ENCODE measurements at places on chromosomes 5 and 9. TPM values are rescaled to one million over a fixed set of nuclear protein-coding genes. Genes with fewer than 3 reads are reported as not detected.

FKTN gene
- total RNA-seq = 12.7 TPM

AGXT2 gene
- total RNA-seq = not detected

SOX30 gene
- total RNA-seq = not detected

RORB gene
- not detected for total RNA-seq

FAM153A gene
- total RNA-seq = not detected

LHX3 gene
- not detected for total RNA-seq

ANKRD20A1 gene
- 0.77 TPM for total RNA-seq

SLC4A9 gene
- 0.18 TPM for total RNA-seq

HBEGF gene
- 13.4 TPM for total RNA-seq

- DNase-seq = no peak
These were observed 124.7 kb downstream of the TMC1 start for GRCh38 chr9:72646061-72646460.

GRCh38 chr9:26261503-26262330 is 583.5 kb upstream of the TUSC1 start:
- no peak for DNase-seq

- DNase-seq = no peak
These were observed 137.1 kb downstream of the CAAP1 start for GRCh38 chr9:26755476-26755875.

GRCh38 chr9:79334711-79335110 is 237.1 kb upstream of the TLE4 start:
- no peak for DNase-seq

GRCh38 chr9:90446200-90446948 is 196.2 kb downstream of the DIRAS2 start:
- DNase-seq = no peak

DNA sequence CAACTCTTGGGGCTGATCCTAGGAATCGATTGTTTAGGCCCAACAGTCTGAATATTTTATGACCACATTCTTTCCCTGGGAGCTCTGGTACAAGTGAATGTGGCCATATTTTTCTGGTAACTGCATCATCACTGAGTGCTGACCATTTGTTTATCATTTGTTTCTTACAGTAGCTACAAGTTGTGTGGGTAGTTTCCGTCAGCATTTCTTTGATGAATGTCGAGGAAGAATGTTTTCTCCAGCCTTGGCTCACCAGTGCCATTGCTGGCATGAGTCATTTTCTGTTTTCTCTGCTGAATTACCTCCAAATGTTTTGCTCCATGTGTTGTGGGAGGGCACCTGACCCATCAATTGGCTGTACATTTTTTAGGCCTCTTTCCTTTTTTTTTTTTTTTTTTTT is 14.1 kb upstream of the CARD19 start:
- no peak for DNase-seq

DNA sequence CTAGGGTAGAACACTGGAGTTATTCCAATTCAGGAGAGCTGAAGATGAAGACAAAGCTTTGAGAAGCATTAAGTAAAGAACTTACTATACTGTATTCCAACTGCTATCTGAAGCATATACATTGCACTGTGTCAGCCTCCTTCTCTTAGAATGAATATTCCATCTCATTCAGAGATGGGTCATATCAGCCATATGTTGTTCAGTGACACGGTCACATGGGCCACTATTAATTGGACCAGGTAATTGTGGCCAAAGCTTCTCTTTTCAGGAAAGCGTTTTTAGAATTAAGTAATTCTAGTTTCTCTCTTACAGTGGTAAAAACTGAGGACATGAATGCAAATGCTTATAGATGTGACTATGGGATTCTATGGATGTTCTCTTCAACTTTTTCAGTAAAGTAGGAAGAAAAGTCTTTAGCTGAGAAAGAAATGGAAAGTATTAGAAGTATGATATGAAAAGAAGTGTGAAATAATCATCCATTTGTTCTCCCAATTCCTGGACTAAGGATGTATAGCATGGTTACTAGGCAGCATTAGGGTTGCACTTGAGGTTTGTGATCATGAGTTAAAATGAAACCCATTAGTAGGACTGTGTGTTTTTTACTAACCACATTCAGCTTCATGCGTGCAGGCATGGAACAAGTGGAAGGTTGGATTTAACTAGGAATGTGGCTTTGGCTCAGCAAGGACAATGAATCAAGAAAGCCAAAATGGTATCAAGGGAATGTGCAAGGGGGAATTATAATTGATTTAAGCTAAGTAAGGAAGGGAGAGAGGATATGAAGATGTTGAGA is 40.9 kb downstream of the CETN3 start:
- DNase-seq = no peak

DNA sequence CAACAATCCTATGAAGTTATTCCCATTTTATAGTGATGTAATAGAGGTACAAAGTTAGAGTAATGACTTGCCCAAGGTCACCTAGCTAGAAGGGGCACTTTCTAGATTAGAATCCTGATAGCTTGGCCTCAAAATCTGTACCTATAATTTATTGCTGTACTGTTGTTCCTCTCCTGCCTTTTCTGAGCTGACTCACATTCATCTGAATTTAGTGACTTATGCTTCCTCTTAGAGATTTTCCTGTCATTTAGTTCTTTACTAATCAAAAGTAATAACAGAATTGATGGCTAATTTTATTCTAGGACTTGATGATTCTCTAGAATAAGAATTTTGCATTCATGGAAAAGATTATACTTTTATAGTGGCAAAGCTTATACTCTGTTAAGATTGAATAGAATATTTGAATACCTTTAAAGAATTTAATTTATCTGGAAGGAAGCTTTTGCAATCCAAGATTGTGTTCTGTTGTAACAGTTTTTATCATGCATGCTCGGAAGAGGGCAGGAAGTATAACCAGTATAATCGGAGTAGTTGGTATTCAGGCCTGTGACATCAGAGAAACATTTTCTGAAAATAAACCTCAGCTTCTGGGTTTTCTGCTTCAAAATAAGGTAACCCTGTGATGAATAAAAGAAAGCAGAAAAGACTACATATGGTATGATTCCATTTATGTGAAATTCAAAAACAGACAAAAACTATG is 21.3 kb downstream of the CYSTM1 start:
- no peak for DNase-seq

GRCh38 chr9:108631496-108632285 is 224.1 kb downstream of the ACTL7B start:
- DNase-seq = no peak

- DNase-seq = no peak
These were observed 119.3 kb downstream of the CD180 start for GRCh38 chr5:67077296-67077695.

DNA sequence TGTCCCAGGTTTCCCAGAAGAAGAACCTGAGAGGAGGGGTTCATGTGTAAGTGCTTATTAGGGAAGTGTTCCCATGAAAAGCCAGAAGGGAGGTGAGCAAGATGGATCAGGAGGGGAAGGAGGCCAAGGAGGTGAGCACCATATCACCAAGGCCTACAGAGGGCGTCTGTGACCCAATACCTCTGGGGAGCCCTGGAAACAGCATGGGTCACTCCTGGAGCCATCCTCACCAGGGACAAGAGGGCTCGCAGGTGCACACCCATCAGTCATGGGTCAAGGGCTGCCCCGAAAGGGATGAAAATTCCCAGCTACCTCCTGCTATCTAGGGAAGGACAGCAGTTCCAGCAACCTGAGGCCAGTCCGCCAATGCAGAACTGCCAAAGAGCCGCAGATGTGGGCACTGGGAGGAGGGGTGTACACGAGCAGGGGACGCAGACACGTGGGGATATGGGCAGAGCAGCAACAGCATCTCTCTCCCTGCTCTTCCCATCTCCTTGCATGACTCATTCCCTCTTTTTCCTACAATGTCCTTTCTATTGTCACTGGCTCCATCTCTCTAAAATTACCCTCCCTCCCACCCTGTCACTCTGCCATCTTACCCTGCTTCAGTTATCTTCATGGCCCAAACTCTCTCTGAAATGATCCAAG is 167.6 kb upstream of the FSTL4 start:
- DNase-seq = peak; percentile 4

DNA sequence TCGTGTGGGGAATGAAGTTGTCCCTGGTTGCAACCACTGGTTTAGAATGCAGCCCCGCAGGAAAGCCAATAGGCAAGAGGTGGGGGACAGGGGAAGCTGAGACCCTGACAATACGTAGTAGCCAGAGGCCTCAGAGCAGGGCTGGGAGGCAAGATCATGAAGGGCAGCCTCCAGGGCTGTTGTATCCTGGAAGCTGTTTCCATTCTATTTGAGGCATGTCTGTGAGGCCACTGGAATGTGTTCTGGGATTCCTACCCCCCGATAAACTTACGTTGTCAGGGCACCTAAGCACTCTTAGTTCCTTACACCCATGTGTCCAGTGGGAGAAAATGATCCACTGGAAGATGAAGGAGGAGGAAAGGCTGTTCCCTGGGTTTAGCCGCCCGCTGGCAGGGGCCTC is 177.3 kb downstream of the CFAP90 start:
- DNase-seq = no peak

DNA sequence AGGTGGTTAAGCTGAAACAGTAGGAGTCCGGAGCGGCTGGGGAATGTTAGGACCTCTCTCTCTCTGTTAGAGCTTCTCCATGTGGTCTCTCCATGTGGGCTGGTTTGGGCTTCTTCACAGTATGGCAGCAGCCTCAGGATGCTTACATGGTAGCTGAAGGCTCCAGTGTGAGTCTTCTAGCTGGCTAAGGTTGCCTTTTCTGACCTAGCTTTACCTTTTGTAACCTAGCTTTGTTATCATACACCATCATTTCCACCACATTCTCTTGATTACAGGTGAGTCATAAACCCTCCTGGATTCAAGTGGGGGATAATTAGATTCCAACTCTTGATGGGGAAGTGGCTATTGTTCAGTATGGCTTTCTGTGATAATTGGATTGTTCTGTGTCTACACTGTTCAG is 98.5 kb downstream of the MTREX start:
- no peak for DNase-seq

DNA sequence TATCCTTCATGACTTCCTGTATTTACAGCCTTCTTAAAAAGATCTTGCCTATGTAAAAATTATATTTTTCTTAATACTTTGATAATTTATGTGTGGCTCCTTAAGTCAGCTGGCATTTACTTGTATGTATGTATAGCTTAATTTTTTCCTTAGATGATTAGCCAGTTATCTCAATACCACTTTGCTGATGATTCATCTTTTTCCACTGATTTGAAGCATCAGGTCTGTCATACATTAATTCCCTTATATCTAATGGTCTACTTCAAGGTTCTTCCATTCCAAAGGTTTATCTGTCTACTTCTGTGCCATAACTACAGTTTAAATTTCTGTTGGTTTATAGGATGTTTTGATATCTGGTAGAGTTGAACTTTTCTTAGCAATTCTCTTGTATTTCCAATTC is 44.9 kb upstream of the MTMR12 start:
- no peak for DNase-seq

GRCh38 chr5:17219992-17220391 is 2.6 kb downstream of the BASP1 start:
- no peak for DNase-seq

DNA sequence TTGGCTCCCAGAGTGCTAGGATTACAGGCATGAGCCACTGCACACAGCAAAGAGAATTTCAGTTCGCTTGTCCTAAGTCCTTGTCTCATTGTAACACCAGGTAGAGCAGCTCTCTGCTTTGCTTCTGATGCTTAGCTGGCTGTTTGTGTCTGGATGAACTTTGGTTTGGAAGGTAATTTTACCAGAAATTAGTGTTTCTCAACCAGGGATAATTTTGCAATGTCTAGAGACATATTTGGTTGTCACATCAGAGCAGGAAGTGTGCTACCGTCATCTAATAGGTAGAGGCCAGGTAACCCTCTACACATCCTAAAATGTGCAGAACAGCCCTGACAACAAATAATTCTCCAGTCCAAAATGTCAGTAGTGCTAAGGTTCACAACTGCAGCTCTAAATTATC is 108.8 kb downstream of the SNX18 start:
- DNase-seq = no peak

DNA sequence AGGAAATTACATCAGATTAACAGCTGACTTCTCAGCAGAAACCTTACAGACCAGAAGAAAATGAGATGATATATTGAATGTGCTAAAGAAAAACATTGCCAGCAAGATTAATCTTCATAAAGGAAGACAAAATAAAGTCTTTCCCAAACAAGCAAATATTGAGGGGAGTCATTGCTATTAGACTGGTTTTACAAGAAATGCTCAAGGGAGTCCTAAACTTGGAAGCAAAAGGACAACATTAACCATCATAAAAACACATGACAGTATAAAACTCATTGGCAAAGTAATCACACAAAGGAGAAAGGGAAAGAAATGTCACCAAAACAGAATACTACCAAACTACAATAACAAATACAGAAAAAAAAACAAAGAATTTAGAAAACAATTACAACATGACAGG is 101.7 kb downstream of the FBXL17 start:
- no peak for DNase-seq

GRCh38 chr9:2928411-2928810 is 84.5 kb upstream of the PUM3 start:
- DNase-seq = no peak

DNA sequence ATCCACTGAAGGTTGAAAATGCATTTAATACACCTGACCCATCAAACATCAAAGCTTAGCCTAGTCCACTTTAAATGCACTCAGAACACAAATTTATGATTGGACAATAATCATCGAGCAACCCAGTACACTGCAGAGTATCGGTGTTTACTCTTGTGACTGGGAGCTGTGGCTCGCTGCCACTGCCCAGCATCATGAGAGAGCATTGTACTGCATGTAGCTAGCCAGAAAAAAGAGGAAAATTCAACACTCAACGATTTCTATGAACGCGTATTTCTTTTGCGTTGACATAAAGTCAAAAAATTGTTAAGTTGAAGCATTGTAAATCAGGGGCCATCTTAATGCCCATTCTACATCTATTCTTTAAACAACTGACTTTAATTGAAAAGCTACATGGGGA is 95.1 kb upstream of the CD180 start:
- DNase-seq = no peak

- DNase-seq = no peak
These were observed 112.8 kb upstream of the CTNND2 start for GRCh38 chr5:12017007-12017406.

DNA sequence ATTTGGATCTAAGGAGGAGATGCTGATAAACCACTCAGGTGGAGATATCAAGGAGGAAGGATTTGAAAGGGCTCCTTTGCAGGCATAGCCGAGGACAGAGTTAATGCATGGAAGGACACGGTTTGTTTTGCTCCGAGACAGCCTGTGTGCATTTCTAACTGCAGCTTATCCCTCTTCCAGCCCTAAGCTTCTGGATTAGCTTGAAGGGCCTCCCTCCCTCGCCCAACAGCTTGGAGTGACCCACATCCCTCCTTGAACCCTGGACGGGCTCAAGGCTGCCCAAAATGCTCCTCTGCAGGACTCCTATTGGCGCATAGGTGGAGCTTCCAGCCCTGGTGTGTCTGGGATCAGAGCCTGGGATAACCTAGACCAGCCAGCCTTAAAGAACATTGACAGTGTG is 66.7 kb downstream of the PPARGC1B start:
- DNase-seq = no peak

- no peak for DNase-seq
These were observed 40.7 kb downstream of the ASTN2 start for GRCh38 chr9:117374076-117374725.

GRCh38 chr5:146877783-146878475 is 628 bp downstream of the PPP2R2B start:
- DNase-seq = no peak

GRCh38 chr5:111387361-111387760 is 125.0 kb downstream of the STARD4 start:
- no peak for DNase-seq
